Stimulated activated CD4-positive, alpha-beta T cell treated with anti-CD3 and anti-CD28 coated beads, Interleukin-2, amount 100 ng/mL, for 4 hours (primary cell): ENCODE measurements at places on chromosomes 5 and 9.

DNA sequence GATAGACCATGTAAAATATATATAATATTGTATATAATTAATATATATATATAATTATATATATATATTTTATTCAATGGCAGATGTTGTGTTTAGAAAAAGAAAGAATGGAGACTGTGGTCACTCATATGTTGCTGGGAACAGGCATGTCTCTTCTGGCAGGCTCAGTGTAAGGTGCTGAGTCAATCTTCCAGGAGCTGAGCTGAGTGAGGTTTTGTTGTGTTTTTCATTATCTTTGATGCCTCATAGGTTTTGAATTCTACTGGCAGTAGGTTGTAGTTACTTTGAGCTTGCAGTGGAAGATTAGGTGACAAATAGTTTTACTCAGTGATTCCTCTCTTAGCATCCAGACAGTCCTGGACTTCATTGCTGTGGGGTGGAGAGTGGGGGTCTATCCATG is 561.3 kb downstream of the IRX1 start:
- no peak for DNase-seq

- no peak for DNase-seq
Measured at GRCh38 chr5:156438076-156438475, 111.1 kb downstream of the SGCD start.

DNA sequence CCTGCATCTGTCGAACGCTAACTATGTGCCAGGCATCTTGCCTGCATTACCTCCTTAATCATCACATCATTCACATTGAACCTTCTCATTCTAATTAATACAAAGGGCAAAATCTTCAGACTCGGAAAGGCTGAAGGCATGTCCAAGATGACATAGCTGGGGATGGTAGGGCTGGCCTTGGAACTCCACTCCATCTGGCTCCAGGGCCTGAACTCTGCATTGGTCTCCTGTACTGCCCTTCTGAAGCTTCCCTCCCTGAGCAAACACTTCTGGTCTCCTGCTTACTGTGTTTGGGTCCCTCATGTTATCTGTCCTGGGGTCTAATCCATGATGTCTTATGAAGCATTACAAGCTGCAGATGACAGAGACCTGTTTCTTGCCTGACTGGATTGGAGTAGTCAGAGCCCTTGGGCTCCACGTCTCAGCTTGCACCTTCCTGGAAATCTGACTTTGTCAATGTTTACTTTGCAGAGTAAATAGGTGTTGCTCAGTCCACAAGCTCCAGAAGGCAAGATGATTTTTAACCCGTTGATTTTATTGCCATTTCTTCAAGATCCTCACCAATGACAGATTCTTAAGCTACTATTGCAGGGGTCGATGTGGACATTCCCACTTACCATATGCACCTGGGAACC is 106.1 kb downstream of the GALNT10 start:
- DNase-seq, result no peak

- no peak for DNase-seq
Measured at GRCh38 chr5:132253008-132253441, 4.5 kb upstream of the PDLIM4 start.

GRCh38 chr9:16245756-16246440 is 624.6 kb downstream of the BNC2 start:
- no peak for DNase-seq

DNA sequence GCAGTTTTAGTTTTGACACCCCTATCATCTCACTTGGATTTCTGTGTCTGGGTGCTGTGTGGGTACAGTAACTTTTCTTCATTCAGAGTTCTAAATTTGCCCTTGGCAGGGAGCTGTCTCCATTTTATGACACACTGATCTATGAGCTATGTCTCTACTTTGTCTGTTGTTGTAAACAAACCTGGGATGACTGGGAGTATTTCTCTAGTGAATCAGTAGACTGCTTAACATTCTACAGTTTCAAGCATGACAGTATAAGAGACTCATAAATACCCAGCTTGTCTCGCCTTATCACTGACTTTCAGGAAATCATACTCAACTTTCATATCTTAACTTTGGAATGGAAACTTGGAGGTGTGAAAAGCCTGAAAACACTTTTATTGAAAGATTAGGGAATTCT is 212.1 kb upstream of the NUDT12 start:
- no peak for DNase-seq

GRCh38 chr5:56649569-56649968 is 165.8 kb upstream of the MAP3K1 start:
- DNase-seq, result no peak

- DNase-seq, result no peak
Measured at GRCh38 chr9:120928015-120928482, 1.5 kb upstream of the TRAF1 start.

DNA sequence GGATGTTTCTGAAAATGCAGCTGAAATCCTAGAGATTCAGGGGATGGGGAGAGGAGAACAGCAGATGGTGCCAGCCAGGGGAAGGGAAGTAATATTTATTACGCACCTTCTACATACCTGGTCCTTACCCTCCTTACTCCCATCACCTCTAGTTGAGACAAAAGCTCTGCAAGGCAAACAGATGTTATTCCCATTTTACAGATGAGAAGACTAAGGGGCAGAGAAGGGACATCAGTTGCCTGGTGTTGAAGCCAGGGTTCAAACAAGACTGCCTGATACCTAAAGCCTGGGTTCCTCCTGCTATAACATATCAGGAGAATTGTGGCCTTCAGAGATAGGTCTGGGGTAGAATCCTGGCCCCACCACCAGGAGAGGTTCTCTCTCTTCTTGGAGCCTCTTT is 7.3 kb upstream of the BOD1 start:
- DNase-seq, result no peak

DNA sequence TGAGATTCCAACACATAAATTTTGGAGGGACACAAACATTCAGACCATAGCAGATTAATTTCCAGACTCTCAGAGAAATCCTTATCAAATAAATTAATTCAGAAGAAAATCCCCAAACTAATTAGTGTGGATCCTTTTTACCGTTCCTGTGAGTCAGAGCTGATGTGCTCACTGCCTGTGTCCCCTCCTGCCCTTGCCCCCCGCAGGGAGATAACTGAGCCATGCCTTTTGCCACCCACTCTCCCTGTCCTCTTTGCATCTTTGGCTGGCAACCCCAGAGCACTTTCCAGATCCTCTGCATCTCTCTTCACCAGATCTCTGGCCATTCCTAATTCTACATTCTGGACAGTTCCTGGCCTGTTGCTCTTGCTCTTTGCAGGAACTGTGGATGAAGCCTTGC is 135.4 kb upstream of the MAP1B start:
- DNase-seq, result no peak

DNA sequence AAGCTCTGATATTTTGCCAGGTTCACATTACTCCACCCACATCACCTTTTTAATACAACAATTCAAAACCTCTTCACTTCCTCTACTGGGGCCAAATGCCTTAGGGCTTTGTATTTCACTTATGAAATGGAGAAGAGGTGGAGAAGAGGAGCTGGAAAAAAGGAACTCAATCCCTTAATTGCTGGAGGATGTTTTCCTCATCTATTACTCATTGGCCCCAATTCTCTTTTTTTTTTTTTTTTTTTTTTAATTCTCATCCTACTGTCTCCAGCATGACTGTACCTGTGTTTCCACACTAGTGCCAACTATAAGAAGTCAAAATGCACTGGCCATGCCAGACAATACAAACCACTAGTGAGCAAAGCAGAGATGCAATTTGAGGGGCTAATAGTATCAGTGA is 20.9 kb downstream of the FAM13B start:
- DNase-seq, result no peak

GRCh38 chr9:88198341-88198807 is 60.1 kb upstream of the SPATA31C2 start:
- DNase-seq, result no peak

DNA sequence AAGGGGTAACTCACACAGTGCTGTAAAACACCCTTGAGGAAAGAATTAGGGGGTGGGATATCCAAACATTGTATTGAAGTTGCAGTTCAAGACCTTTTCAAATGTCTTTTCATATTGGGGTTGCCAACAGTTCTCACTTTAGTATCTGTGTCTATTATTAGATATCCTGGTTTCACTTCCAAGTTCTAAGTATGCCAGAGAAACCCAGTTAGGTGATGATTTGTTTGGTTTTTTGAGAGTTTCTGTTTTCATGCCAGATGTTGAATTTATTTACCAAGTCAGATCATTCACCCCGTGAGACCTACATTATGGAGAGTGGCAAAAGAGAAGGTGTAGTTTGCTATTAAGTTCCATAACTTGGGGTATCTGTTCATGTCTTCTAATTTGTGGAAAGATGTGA is 64.5 kb downstream of the C9orf152 start:
- DNase-seq, result no peak

DNA sequence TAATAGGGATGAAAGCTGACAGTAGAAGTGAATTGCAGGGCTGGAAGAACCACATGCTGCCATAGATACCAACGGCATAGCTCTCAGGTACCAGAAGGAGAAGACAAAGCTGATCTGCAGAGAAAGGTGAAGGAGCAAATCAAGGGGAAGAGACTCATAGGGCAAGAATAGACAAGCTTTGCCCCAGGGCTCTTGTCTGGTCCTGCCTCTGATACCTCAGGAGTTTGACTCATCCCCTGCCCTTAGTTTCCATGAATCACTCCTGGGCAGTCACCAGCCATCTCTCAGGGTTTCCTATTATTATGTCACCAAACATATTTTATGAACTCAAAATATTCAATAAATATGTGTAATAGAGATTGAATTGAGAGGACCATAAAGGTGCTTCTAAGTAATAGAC is 800.9 kb downstream of the DNAH5 start:
- DNase-seq, result no peak

DNA sequence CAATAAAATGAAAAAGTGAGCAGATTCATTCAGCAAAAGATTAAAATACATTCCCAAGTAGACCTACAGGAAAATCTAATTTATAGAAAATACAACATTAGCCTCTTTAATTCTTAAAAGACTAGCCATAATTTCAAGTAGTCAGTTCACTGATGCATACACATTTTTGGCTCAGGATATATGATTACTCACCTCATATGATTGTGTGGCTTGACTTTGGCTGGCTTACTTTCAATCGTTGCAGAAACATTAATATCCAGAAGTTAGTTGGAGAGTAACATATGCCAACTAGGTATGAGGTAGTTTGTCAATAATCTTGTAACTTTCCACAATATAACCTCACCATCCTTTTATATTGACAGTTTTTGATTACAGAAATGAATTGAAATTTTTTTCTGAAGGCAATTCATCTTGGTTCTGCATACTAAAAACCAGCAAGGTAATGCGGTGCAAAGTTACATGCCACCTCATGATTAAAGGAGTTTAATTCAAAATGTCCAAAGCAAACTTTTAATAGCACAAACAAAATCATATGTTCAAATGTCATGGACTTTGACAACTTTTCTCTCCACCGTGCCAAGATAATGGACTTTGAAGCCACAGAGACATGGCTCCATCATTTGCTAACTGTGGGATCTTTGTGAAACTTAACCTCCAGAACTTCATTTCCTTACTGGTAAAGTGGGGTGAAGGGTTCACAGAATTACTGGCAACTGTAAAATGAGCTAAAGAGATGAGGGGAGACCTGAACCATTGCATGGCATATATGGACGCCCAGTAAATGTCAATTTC is 76.6 kb upstream of the PAM start:
- no peak for DNase-seq

DNA sequence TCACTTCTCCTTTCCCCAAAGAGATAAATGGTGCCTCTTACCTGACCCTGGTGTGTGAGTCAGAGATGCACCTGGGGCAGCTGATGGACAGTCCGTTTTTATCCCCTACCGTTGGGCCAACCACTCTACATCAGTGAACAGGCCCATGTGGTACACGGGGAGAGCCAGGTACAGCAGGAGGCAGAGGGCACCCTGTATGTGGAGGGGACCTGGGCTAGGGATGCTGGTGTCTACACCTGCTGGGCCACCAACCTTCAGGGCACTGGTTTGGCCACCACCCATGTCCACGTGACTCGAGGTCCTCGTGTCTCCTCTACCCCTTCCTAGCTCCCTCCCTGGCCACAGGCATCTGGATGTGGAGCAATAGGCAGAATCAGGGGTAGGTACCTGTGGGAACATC is 22.7 kb upstream of the ANXA6 start:
- DNase-seq, result no peak
